Stimulated activated CD8-positive, alpha-beta memory T cell treated with anti-CD3 and anti-CD28 coated beads, Interleukin-7, amount 100 ng/mL, for 1 hour (primary cell): ENCODE measurements at places on chromosomes 6 and 20.

DNA sequence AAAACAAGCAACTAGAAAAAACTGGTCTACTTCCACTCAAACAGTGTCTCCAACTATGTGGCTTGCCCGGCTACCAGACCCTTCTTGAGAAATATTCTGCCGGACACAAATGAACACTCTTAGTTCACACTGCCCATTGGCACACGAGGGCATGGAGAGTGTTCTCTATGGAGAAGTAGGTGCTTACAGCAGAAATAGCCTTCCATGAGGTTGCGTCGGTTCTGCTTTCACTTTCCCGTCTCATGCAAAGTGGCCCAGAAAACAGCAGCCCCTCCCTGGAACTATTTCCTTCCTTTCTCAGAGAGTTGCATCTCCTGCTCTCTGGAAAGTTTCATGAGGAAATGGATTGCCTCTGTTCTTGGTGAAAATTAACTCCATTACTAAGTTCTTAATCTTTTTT lies 9.5 kb upstream of the HLA-DOA start:
- no peak for DNase-seq

DNA sequence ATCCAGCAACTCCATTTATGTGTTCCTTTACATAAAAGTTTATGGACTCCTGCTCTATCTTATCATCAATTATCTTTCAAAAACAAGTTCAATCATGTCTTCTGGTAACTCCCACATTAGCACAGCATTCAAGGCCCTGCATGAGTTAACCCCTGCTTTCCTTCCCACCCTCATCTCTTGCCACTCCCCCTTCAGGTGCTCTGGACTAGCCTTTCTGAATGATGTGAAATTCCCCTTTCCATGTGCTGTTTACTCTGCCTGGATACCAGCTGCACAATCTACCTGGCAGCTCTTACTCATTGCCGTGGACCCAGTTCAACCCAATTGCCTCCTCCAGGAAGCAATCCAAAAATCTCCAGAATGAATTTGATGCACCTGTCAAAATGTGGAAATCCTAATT lies 11.9 kb downstream of the ADGRF4 start:
- no peak for DNase-seq

GRCh38 chr20:23629017-23629541 lies 8.7 kb downstream of the CST3 start:
- no peak for DNase-seq

GRCh38 chr6:11418290-11418905 lies 119.2 kb upstream of the TMEM170B start:
- no peak for DNase-seq

DNA sequence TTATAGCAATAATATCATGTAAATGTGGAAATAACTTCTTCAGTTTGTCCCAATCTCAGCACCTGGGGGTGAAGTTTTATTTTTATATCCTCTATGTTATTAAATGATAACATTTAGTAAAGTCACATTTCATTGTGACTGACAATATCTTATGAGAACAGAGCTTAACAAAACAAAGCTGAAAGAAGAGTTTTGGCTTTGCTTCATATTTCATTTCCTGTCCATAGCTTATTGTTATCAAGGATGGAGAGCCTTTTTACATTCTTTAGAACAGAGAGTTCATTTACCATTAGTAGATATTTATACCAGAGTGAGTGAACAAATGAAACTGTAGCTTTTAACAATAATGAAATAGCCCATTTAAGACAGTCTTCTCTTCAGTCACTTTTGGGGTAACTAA lies 231.9 kb upstream of the SGK1 start:
- DNase-seq, result no peak

- DNase-seq, result no peak
Measured at GRCh38 chr20:49615401-49616153, 47.6 kb upstream of the PTGIS start.

- DNase-seq, result no peak
Measured at GRCh38 chr6:13378669-13379590, 50.6 kb upstream of the TBC1D7 start.

GRCh38 chr6:41966961-41967311 lies 25.3 kb upstream of the CCND3 start:
- DNase-seq, result no peak

- DNase-seq, result no peak
Measured at GRCh38 chr6:164066335-164066734, 651.8 kb downstream of the QKI start.
